ENCODE measurements at places on chromosomes 3 and 15. TPM values are rescaled to one million over a fixed set of nuclear protein-coding genes. Genes with fewer than 3 reads are reported as not detected.

The CGNL1 gene
- 2.2 TPM for total RNA-seq

The FEZF2 gene
- total RNA-seq = not detected

The SLC2A2 gene
- total RNA-seq = not detected

The GP9 gene
- not detected for total RNA-seq

The PARP16 gene
- total RNA-seq = 7.8 TPM

The ZNF662 gene
- total RNA-seq = 1.3 TPM

The SLC6A1 gene
- under 0.01 TPM for total RNA-seq

The LRRC31 gene
- not detected for total RNA-seq

The CELF6 gene
- 0.46 TPM for total RNA-seq

The ANKRD34C gene
- total RNA-seq = not detected

The USP4 gene
- total RNA-seq = 8.5 TPM

The MUC4 gene
- total RNA-seq = not detected

The CCR9 gene
- not detected for total RNA-seq

Data from LHCN-M2 (cell line).